Esophagus squamous epithelium (tissue), 5 donors: ENCODE measurements at places on chromosomes 11 and 22.

DNA sequence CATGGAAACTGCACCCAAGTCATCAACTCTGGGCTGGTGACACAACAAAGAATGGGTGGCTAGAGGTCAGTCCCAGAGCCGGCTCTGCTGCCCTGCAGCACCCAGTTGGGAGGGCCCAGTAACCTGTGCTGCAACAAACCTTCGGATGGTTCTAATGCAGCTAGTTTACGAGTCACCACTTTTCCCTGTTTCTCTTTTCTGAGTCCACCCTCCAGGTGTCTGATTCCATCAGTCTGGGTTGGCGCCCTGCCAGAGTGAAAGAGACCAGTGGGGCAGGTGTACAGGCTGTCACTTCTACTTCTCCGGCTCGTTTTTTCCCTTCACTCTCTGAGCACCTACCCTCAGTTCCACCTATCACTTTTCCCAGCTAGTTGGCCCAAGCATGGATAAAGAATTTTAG, 572.9 kb downstream of the NTM start:
- no peak for DNase-seq

DNA sequence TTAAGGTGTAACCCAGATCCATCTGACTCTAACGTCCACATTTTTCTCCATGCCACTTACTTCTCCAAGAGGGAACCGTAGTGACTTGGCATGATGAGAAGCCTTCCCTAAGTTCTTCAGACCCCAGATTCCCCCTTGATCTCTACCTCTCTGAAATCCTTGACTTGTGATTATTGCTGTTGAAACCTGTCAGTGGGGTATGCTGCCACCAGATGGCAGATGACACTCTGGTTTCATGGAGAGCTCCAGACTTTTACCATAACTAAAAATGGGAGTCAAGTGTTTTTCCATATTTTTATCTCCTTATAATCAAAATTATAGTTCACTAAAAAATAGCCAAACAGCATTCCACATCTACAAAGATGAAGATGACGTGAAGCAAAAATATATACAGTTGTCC, 504.2 kb downstream of the SOX6 start:
- no peak for DNase-seq

GRCh38 chr11:27468209-27468994, 4.2 kb downstream of the LGR4 start:
- no peak for DNase-seq

DNA sequence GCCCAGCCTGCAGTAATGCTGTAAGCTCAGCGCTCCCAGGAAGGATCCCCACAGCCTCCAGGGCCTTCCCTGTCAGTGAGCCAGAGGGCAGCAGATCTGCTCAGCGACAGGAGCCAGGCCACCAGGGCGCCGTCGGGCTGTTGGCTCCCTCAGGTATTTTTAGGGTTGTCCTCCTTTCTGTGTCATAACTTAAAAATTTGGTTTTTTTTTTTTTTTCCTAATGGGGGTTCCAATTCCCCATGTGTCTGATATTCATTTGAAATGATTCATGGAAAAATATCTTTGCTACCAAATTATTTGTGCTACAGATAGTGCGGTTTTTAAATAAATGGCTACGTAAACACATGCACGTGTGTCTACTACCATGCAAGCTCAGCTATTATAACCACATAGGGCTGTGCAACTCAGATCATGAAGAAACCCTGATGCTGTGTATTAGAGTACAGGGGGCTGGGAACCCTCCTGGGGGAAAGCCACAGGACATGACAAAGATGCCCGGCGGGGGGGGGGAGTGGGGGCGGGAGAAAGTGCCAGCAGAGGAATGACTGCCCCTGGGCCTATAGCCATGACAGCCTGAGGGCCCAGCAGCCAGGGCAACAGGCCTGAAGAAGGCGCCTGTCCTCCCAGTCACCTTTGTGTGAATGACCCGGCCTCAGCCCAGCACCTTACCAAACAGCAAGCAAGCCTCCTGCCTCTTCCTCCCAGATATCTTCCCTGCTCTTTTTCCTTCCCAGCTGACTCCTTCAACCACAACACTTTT, 89.3 kb downstream of the NAT10 start:
- no peak for DNase-seq

DNA sequence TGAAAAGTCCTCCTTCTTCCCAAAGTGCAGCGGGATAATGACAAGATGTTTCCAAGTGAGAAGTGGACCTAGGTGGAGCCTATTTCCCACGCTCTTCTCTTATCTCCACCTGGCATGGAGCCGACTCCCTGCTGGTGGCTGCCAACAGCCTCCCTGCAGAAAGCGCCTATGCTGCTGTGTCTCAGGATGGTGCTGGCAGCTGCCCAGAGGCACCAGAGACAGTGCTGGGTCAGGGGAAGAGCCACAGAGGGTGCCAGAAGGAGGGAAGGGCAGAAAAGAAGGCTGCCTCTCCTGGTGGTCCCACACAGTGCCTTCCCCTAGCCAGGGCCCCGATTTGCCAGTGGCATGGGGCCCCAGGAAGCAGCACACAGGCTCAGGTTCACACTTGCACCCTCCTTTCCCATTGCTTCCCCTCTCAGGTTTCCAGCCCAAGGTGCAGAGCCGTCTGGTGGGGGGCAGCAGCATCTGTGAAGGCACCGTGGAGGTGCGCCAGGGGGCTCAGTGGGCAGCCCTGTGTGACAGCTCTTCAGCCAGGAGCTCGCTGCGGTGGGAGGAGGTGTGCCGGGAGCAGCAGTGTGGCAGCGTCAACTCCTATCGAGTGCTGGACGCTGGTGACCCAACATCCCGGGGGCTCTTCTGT, 19.0 kb downstream of the CD5 start:
- DNase-seq, result no peak

GRCh38 chr11:92002568-92002967, 222.1 kb upstream of the FAT3 start:
- DNase-seq, result no peak

GRCh38 chr11:61392981-61393595, 701 bp downstream of the TMEM216 start:
- no peak for DNase-seq

DNA sequence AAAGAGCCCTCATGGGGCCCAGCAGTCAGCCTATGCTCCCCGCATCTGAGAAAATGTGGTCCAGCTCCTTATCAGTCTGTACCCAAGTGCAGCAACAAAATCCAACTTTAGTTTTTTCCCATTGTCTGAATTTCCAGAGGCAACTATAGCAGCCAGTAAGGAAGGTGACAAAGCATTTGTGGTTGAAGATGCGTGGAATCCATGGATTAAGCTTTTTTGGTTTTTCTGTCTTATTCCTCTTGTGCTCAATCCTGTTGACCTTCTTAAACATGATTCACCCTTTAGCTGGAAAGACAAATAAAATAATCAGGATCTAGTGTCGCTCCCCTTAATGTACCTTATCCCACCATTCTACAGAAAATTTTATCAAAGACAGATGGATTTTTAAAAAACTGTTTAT, 14.3 kb downstream of the GDPD4 start:
- DNase-seq, result no peak

- DNase-seq, result no peak
These were observed 9.8 kb downstream of the LRRC55 start for GRCh38 chr11:57191311-57192219.

DNA sequence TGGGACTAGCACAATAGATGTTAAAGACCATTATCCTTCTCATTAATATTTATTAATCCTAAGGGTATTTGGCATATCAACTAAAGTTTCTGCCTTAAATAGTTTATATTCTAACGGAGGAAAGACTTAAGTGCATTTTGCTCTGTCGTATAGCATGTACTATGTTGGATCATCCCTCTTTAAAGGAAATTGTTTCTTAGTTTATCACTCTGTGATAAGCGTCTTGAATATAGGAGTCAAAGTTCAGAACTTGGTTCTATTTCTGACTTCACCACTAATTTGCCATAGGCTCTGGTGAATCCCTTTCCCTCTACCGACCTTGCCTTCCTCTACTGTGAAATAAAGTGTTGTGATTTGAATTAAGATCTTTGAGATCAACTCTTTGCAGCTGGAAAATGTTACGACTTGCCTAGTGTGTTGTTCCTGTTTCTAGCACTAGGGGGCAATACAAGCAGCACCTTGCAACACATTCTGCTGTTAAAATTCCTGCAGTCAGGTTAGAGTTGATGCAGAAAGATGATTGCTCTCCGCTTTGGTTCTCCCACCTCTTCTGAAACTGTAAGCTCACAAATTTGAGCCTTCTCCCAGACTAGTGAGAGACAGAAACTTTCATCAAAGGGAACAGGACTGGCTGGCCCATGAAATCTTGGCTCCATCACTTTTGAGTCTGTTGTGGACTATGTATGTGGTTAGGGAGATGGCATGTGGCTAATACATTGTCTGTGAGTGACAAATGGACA, 27.8 kb upstream of the ZNRF3 start:
- DNase-seq, result no peak

GRCh38 chr22:37273126-37273845, 9.0 kb upstream of the CYTH4 start:
- DNase-seq, result no peak

- DNase-seq, result no peak
These were observed 100.0 kb upstream of the NNMT start for GRCh38 chr11:114195981-114196731.

GRCh38 chr11:119100246-119100970, 1.2 kb downstream of the DPAGT1 start:
- DNase-seq, result no peak

- DNase-seq, result no peak
These were observed 85.2 kb downstream of the TSPAN18 start for GRCh38 chr11:44811841-44812448.

GRCh38 chr11:108654994-108655631, 9.8 kb upstream of the DDX10 start:
- no peak for DNase-seq

DNA sequence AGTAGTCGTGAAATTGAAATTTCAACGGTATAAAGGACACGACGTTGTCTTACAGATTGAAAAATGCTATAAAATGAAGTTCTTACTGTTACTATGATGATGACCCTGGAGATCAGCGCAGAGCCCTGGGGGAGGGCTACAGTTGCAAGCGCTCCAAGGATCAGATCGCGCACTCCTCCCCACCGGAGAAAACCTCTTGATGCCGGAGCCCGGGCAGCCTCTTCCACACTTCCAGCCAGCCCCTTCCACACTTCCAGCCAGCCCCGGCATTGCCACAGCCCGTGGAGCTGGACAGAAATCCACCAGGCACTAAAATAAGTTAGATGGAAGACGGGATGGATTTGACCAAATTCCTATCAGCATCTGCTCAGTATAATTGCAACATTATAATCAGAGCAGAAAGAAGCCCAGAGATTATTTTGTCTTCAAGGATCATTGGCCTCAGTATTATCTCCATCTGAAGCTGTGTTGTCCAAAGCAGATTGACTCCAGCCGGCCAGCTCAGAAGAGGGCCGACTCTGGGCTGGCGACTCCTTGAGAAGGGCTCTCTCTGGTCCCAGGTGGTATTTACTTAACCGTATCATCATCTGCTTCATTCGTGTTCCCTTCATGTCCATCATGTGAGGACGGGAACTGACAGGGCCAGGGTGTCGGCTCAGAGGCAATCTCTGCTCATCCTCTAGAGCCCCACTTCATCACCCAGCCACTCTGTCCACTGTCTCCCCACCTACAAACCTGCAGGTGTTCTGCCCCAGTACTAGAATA, 777 bp upstream of the MICAL3 start:
- no peak for DNase-seq

- DNase-seq, result no peak
These were observed 60.4 kb upstream of the PAX6 start for GRCh38 chr11:31871310-31872075.

DNA sequence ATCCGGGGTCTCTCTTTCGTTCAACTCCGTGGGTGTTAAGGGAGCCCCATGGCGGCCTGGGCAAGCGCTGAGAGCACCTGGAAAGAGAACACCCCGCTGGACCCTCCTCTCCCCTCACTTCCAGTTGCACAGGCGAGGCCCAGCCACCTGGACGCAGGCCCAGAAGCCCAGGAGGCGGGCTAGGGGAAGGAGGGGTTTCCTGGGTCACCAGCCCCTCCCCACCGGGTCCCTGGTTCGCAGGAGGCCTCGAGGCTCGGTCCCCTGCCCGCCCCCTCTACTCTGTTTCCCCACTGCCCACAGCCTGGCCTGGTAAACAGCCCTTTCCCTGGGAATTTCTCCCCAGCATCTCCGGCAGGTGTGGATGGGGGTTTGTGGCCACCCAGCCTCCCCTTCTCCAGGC, 8.5 kb upstream of the NFAM1 start:
- DNase-seq, result no peak

- no peak for DNase-seq
These were observed 198.4 kb downstream of the MAML2 start for GRCh38 chr11:96144553-96144952.

GRCh38 chr11:114615448-114616361, 20.1 kb upstream of the NXPE4 start:
- no peak for DNase-seq

- no peak for DNase-seq
These were observed 64.4 kb downstream of the CD82 start for GRCh38 chr11:44629732-44630345.

GRCh38 chr22:46010207-46010867, 33.4 kb upstream of the WNT7B start:
- no peak for DNase-seq

GRCh38 chr11:39442177-39442576, 2017.3 kb downstream of the LRRC4C start:
- DNase-seq, result no peak

DNA sequence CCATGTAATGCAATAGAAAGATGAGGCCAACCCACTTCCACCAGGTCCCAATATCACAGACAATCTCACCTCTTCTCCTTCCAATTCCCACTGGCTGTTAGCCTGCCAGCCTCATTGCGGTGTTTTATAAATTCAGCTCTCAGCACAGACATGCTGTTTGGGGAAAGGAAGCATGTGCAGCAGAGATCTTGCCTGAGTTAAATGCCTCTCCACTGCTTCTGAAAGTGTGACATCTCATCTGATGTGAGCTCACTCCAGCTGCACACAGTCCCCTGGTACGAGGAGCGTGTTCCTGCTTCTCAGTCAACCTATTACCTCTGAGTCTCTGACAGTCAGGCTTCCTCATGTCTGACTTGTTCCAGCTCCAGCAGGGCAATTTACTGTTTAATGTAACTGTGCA, 122.7 kb upstream of the GUCY1A2 start:
- no peak for DNase-seq

GRCh38 chr11:34926831-34927132, 10.4 kb downstream of the PDHX start:
- no peak for DNase-seq

GRCh38 chr11:279966-280705, 1.9 kb downstream of the NLRP6 start:
- no peak for DNase-seq

DNA sequence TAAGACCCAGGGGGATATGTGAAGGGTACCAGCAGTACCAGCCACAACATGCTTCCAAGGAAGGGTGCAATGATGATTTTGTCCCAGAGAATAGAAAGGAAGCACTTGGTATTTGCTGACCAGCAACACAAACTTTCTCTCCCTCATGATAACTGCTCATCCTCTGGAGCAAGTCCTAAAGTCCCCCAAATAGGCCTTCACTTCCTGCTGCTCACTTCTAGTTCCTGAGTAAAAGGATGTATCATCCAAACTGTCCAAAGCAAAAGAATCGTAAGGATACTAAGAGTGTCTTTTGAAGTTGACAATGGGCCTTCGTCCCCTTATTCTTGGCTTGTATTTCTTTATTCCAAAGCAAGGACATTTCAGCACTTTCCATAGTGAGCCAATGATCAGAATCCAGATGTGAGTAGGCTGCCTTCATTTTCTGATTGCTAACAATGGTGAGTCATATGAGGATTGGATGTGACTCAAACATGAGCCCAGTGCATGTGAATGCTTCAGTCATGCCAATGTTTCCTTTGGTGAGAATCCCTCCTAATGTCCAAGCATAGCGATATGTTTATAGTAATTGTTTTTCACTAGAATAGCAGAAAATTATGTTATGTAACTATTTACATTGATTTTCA, 243.4 kb upstream of the POU2AF2 start:
- DNase-seq, result no peak
